ENCODE measurements at places on chromosomes 5 and 9. TPM values are rescaled to one million over a fixed set of nuclear protein-coding genes. Genes with fewer than 3 reads are reported as not detected.

GRCh38 chr9:126334721-126335621 lies 8.3 kb downstream of the MVB12B start:
- H3K36me3 ChIP-seq, result no peaks in the 10 kb centered on the region
- H3K4me1 ChIP-seq, result no peaks in the 10 kb centered on the region
- DNase-seq, result no peak
- H3K4me3 ChIP-seq, result no peak overlapping the region
- no peaks in the 10 kb centered on the region for H3K27me3 ChIP-seq

DNA sequence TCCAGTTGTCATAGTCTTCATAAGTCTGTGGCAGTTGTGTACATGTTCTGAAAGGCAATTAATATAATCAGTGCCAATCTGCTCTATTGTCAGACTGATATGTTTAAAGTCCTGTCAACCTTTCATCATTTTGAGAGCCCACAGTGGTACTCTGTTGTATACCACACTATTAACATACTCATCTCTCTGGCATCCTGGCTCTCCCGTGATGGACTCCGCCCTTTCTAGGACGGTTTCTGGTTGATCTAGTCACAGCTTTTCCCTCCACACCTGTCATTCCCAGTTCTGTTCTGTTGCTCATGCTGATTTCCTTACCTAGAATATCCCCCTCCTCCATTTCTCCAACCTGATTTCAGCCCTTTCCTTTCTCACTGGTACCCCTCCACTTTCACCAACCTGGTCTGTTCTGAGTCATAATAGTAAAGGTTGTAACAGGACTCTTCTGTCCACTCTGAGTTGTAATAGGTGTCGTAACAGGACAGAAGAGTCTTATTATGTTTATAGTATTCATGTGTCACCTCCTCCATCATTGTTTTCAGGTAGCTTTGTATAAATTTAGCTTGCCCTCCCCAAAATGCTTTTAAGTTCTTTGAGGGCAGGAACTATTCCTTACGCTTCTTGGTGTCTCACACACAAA lies 4.1 kb downstream of the PTCD2 start:
- no peaks in the 10 kb centered on the region for H3K27me3 ChIP-seq
- no peak overlapping the region for H3K27ac ChIP-seq
- H3K4me3 ChIP-seq, result no peak overlapping the region
- H3K4me1 ChIP-seq, result no peaks in the 10 kb centered on the region

DNA sequence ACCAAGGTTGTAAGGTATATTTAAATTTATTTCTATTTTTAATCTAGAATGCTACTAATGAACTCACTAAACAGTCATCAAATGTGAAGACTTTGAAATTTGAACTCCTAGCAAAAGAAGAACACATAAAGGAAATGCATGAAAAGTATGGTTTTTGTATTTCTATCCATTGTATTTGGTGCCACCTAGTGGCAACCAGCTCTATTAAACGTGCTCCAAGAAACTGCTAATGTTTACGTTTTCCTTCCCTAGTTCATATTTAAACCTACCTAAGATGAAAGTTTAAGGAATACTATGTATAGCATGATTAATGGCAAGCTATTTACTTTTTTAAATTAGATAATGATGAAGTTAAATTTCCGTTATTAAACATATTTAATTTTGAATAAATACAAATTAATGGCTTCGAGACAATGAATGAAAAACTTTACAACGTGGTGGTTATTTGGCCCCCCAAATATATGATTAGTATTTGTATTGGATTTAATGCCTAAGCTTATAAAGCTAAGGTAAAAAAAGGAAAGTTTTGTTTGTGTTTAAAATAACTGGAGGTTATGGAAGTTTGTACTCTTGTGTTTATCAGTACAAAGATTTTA lies 115.9 kb upstream of the SH3GL2 start:
- H3K27me3 ChIP-seq, result no peaks in the 10 kb centered on the region
- no peaks in the 10 kb centered on the region for H3K4me1 ChIP-seq
- H3K36me3 ChIP-seq, result no peaks in the 10 kb centered on the region
- DNase-seq, result peak; percentile 9

Gene GGTA1
- 33.1 TPM for polyA plus RNA-seq

Gene C8G
- not detected for polyA plus RNA-seq

All from ovary (tissue), 10 donors.